AG08396 (cell line): ENCODE measurements at places on chromosomes 16 and 17.

GRCh38 chr17:58239987-58240386 lies 1.6 kb downstream of the LPO start:
- no peak for DNase-seq

DNA sequence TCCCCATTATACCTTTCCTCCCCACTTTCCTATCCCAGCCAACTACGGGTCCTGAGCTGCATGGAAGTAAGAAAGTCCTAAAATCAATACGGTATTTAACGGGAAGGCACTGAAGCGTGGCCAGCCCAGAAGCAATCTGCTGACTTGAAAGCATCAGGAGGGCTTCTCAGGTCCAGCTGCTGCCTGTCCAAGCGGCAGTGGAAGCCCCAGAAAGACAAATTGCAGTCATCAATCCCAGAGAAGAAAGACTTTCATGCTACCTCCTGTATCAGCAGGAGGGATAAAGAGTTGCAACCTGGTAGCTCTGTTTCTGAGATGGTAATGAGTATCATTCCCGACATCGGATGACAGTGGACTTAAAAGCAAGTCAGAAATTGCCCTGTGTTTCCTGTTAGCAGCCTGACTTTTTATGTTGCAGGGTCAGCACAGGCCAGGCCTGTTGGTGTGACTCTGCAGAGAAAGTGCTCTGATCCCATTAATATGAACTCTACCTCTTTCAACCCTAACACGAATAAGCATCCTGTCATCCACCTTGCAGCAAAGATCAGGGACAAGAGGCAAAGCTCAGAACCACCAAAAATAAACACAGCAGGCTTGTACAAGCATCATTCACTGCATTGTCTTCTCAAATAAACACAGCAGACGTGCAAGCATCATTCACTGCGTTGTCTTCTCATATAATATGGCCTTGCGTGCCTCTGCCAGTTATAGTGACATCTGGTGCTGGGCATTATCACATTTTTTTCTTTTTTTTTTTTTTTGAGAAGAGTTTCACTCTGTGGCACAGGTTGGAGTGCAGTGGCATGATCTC lies 358.6 kb upstream of the CDH11 start:
- DNase-seq: no peak

DNA sequence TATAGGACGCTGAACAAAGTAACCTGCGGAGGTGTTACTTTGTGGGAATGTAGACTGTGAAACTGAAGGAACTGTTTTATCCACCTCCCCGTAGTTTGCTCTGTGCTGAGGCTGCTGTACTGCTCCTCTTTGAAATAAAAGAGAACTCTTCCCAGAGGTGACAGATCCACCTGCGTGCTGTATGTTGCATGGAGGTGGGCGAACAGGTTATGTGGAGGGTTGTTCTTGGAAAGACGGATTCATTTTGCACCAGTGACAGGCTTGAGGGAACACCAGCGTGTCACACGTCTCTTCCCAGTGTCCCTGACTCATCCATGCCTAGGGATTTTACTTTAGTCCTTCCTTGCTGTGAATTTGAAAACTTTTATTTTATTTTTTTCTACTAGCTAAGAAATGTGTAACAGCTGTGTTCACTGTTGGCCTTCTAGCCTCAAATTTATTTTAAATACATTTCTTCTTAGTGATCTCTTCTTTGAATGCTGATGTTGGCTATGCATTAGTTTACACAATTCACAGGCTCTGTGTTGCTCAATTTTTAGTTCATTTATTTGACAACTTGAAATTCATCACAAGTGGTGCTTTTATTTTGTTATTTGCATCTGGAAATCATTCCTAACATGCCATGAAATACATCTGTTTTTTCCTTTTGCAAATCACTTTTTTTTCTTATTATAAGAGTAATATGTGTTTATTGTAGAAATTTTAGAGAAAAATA lies 512.4 kb downstream of the CDH13 start:
- DNase-seq: no peak

GRCh38 chr16:28821874-28822519 lies 802 bp upstream of the ATXN2L start:
- no peak for DNase-seq

DNA sequence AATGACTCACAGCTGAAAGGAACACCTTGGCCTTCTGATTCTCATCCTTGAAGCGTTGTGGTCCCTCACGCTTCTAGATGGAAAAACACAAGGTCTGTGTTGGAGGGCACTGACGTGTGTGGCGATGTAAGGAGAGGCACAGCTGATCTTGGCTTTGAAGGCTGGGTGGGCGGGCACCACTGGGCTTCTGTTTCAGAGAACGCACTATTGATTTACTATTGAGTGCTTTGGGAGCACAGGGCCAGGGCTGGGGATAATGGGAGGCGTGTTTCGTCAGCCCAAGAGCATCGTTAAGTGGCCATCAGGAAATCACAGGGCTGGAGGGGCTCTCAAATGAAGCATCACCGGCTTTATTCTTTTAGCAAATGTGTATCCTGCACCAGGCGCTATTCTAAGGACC lies 70.7 kb downstream of the CMIP start:
- no peak for DNase-seq

GRCh38 chr17:49549691-49550678 lies 25.7 kb upstream of the NXPH3 start:
- peak; percentile 7 for DNase-seq

DNA sequence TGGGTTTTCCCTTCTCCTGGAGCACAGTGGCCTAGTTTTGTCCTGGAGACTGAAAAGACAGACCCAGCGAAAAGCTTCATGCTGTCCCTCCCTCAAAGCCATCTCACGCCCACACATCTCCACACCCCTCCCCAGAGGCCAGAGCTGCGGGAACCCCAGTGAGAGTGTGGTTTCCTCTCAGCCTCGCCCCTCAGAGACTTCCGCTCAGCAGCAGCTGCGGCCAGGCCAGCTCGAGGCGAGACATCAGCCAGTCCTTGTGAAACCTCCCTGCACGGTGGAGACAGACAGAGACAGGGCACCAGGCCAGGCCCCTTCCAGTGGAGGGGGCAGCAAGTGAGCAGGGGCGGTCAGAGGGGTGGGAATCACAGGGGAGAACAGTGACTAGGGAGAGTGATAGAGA lies 77.0 kb upstream of the TNRC6C start:
- peak; percentile 55 for DNase-seq

DNA sequence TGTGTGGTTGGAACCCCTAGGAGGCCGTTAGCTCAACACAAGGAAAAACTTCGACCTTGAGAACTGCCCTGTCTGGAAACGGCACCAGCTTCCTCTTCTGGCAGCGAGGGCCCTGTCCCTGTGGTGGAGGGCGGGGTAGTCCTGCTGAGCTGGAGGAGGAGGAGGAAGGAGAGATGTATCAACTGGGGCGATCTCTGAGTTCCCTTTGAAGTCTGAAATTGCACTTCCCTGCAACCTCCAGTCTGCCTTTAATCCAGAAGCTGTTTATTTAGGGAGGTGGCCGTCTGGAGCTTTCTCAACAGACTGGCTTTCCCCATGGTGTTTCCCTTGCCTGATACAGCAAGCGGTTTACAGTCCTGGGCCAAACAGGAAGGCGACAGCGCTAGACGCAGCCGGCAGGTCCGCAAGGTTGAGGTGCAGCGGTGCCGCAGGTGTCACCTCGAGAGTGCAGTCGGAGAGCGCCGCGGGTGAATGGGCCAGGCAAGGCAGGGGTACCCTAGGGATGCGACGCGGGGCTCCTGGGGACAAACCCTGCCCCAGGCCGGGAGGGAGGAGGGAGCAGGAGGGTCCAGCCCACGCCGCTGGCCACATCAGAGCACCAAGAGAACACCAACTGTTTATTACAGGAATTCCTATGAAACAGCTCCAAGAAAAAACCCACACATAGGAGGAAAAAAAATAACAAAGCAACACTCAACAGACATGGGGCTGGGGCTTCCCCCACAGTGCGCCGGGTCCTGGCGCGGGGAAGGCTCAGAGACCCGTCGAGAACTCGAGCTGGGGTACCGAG lies 11.4 kb upstream of the MRPS23 start:
- peak; percentile 70 for DNase-seq

DNA sequence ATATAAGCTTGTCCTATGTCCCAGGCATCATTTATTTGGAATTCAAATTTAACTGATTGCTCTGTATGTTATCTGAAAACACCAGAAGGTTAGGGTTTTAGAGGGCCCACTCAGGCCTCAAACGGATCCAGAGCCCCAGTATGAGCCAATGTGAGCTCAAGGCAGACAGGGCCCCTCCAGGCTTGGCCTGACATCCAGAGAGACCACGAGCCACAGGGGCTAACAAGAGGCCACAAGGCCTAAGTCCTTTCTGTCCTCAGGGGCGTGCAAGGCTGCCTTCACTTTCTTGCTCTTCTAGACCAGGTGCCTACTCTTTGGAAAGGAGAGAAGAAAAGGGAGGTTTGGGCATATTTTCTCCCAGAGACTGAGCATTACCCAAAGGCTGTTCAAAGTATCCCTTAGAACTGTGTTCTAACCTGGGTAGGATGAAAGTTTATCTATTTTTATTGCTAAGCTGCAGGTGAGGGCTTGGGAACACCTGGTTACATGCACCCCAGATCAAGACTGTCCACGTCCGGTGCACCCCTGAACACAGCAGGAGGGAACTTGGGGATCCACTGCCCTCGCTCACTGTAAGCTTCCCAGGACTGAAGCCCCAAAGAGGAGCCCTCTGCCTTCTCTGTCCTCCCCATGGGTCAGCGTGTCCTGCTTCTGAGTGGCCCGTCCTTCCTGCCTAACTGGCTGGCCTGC lies 1.5 kb upstream of the ENGASE start:
- no peak for DNase-seq

DNA sequence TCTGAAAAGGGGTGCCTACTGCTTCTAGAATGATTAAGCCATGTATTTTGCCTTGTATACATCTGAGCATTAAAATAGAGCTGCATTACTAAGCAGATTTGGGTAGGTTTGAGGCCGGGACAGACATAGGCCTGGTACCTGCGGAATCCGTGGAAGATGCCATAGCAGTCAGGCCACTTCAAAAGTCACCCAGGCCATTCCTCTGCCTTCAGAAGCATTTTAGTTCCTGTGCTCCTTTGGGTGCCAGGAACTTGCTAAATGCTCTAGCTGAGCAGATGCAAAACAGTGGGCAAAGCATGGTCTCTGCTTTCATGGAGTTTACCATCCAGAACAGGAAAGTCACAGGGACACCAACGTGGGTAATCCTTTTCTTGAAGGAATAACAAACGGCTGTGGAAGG lies 5.7 kb upstream of the TMEM100 start:
- DNase-seq: no peak

- no peak for DNase-seq
These were observed 12.3 kb downstream of the TRPV1 start for GRCh38 chr17:3596804-3597464.

DNA sequence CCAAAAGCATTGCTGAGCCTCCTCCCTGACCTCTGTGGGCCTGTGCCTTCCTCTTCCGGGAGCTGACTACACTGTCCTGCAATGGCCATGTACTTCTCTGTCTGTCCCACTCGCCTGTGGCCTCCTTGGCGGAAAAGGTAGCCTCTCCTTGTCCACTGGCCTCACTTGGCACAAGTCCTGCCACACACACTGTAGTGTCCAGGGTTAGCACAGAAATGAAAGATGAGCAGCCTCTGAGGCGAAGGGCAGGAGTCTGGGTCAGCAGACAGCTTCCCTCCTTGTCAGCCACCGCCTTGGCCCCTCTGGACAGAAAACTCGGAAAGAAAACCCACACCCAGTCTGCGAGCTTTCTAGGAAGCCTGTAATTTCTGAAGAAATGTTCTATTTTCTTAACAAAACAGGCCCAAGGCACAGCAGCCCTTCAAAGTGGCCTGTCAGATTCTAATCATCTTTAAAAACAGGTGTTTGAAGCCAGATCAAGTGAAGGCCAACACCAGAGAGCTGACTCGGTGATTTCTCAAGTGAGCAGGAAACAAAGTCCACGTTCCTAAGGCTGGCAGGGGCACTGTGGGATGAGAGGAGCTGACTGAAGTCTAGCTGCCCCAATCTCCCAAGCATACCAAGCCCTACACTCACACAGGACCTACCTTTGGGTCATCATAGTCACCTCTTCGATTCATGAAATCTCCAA lies 67.2 kb downstream of the GTF3C1 start:
- no peak for DNase-seq

GRCh38 chr17:17206124-17206912 lies at the start of gene PLD6:
PLD6 (minus strand) TSS chr17:17206333; CDS start chr17:17206286, 47 bp downstream.
- peak; percentile 90 for DNase-seq

DNA sequence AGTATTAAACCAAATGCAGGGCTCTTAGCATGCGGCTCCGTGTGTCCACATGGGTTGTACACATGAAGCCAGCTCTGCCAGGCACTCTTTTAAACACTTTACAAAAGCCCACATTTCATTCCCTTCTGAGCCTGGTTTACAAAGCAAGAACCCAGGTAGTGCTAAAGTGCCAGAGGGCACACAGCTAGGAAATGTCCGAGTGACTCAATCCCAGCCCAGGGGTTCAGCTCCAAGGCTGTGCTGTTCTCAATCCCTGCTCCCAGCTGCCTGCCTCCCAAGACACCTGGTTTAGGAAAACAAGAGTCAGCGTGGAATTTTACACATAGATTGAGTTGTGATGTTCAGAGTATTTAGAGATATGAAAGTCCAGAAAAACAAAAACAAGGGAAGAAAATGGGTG lies 13.3 kb upstream of the DCAF7 start:
- no peak for DNase-seq

- no peak for DNase-seq
These were observed 38.2 kb downstream of the CLEC16A start for GRCh38 chr16:10982465-10983150.

GRCh38 chr17:82489117-82489516 lies 30.4 kb upstream of the FOXK2 start:
- peak; percentile 67 for DNase-seq

DNA sequence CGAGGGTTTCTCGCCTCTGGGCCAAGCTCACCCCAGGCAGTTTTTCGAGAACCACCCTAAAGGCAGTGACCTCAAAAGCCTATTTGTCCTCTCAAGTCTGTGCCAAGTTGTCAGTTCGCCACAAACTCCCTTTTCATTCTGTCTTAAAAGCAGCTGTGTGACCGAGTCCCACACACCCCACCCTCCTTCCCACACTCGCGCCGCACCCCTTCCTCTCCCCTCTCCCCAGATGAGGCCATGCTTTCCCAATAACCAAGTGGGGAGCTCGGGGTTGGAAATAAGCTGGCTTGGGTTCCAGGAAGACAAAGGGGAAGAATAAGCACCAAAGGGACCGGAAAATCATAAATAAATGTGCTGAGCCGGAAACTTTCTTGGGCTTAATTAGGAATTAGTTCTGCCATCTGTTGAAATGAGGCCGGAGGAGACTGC lies 36.7 kb downstream of the GRIN2C start:
- DNase-seq: no peak

- no peak for DNase-seq
These were observed 30.0 kb downstream of the GINS2 start for GRCh38 chr16:85658504-85659326.

- no peak for DNase-seq
These were observed 153.4 kb upstream of the SDK2 start for GRCh38 chr17:73797594-73798110.

- no peak for DNase-seq
These were observed 309 bp downstream of the DNAH2 start for GRCh38 chr17:7717756-7718350.
